Activated CD4-positive, CD25-positive, alpha-beta regulatory T cell treated with anti-CD3 and anti-CD28 coated beads, Interleukin-2, amount 50 U/mL, for 72 hours (primary cell): ENCODE measurements at places on chromosomes 16 and 17.

- no peak for DNase-seq
These were observed 138.2 kb upstream of the COX10 start for GRCh38 chr17:13931111-13931526.

GRCh38 chr16:66295761-66296546 lies 70.5 kb upstream of the CDH5 start:
- DNase-seq = no peak

GRCh38 chr16:937723-938122 lies 33.1 kb downstream of the LMF1 start:
- no peak for DNase-seq

DNA sequence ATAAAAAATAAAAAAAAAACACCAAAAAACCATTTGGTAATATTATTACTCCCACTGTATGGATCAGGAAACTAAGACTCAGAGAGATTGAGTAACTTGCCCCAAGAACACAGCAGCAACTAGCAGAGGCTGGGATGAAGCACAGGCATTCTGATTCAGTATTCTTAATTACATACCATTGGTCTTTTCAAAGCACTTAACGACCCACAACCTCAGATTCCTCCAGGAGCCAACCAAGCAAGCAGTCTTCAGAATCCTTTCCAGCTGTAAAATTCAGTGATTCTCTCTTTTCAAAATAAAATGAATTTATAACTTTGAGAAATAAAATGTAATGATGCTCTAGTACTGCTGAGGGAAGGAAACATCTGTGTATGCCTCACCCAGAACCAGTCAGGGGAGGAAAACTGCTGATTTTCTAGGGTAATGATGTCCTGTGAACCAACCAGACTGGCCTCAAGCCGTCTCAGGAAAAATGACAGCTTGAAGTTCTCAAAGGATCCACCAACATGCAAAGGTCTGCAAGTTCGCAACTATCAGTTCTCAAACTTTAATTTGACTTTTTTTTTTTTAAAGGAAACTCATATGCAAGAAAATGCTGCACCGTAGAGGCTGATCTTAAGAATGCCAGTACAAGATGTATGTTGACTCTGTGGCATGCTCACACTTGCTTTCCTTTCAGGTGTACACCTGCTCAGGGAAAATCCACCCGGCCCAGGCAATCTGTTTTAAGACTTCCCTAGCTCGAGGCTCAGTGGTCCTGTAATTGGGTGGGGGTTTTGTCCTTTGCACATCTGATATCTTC lies 9.0 kb downstream of the CUEDC1 start:
- no peak for DNase-seq

- DNase-seq = no peak
These were observed 11.2 kb downstream of the METRNL start for GRCh38 chr17:83090444-83091256.

GRCh38 chr16:74465281-74465680 lies 44.0 kb upstream of the CLEC18B start:
- no peak for DNase-seq

GRCh38 chr17:57782647-57783337 lies 37.7 kb upstream of the CCDC182 start:
- no peak for DNase-seq

- no peak for DNase-seq
These were observed 185.3 kb upstream of the CACNG3 start for GRCh38 chr16:24070851-24071250.

DNA sequence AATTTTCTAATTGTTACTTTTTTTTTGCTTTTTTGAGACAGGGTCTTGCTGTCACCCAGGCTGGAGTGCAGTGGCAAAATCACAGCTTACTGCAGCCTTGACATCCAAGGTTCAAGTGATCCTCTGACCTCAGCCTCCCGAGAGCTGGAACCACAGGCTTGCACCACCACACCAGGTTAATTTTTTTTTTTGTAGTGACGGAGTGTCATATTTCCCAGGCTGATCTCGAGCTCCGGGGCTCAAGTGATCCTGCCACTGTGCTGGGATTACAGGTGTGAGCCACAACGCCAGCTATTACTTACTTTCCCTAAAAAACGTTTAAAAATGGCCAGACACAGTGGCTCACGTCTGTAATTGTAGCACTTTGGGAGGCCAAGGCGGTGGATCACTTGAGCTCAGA lies 6.6 kb downstream of the NPLOC4 start:
- DNase-seq = no peak

DNA sequence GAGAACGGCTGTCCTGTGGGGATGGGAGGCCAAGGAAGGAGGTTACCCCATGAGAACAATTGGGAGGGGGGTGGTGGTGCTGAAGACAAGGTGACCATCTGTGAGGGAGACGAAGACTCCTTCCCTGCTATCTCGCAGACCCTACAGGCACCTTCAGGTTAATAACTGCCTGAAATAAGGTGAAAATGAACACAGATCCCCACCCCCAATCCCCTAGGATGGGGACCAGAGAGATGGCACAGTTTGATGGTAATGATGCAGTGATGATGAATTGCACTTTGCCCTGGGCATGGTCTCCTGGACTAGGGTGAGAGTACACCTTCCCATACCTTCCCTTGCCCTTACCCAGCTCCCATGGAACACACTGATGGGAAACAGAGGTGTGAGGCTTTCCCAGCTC lies 1.4 kb upstream of the NAE1 start:
- DNase-seq = peak; percentile 6

DNA sequence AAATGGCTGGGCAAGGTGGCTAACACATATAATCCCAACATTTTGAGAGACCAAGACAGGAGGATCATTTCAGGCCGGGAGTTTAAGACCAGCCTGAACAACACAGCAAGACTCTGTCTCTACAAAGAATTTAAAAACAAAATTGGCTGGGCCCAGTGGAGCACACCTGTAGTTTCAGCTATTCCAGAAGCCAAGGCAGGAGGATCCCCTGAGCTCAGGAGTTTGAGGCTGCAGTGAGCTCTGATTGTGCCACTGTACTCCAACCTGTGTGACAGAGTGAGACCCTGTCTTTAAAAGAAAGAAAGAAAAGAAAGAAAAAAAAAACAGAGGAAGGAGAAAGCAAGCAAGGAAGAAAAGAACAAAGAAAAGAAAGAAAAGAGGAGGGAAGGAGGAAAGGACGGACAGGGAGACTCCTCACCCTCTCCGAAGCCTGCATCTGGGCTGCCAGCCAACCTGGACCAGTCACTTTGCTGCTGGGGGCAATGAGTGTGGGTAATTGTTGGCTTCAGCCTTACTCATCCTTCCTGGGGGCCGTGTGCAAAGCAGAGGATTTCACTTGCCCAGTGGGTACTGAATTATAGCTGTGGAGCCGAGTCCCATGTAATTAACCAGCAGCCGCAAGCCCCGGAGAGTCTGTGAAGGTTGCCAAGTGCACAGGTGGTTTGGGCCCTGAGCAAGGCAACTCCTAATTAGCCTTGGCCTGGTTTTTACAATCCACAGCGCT lies 6.7 kb upstream of the MT4 start:
- DNase-seq = no peak

DNA sequence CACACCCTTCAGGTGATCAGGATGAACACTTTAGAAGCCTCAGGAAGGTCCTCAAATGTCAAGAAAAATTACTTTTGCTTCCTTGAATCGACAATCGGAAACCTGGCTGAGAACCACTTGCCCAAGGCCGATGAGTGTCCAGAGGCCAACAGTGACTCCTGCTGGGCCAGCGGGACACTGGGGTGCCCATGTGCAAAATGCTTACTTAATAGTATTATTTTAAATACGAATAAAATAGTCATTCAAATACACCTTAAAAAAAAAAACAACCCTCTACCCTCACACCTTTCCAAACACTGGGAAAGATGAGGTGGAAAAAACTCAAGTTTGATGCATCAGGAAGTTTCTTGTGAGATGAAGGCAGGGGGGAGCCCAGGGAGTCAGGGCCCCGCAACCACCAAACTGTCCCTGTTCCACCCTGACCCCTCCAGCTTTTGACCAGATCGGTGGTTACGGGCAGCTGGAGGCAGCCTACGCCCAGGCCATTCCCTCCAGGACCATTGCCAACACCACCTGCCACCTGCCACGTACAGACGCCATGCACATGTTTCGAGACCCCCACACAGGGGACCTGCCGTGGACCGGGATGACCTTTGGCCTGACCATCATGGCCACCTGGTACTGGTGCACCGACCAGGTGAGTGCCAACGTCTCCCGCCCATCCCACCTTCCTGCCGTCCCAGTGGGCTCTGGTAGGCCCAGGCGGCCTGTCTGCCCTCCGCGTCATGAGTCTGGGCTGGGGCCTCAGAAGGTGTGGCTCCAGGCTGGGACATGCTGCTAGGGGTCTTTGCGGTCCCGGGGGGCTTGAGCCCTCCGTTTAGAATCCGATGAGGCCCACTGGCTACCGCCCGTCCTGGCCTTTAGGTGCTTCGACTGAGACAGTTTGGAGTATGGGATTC lies 18.9 kb downstream of the SLC5A10 start:
- no peak for DNase-seq

- no peak for DNase-seq
These were observed 17.7 kb downstream of the BCL7C start for GRCh38 chr16:30875871-30876801.

DNA sequence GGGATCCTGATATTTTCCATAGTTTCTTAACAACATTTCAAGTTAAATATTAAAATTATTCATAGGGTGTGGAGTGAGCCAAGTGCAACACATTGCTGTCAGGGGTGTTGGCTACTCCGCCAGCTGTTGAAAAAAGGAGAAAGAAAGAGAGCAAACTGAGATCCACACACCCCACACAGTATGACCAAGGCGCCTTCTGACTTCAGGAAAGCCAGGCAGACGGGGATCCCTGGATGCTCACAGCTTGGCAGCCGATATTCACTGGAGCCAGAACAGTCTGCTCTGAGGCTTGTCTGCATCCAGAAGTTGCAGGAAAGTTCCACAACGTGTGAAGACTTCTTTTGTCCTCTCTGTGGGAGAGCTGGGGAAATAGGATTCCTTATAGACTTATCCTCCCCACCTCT lies 9.3 kb downstream of the CHD9NB start:
- no peak for DNase-seq

GRCh38 chr16:77271532-77272426 lies 72.6 kb downstream of the SYCE1L start:
- no peak for DNase-seq

DNA sequence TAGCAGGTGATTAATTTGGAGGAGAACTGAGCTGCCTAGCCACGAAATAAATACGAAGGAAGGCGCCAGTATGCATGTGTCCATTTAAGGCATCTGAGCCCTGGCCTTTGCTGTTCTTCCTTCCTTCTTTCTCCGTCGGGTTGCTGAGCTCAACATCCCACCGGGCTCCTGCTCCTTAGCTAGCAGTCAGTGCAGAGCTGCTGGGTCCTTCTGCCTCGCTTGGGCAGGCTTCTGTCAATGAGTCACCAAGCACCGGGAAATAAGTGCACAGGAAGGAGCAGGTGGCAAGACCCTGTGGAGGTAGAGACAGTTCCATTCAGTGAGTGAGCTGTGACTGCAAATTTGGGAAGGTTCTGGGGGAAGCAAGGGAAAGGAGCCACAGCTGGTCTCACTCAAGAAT lies 120.7 kb downstream of the CCDC182 start:
- DNase-seq = no peak

DNA sequence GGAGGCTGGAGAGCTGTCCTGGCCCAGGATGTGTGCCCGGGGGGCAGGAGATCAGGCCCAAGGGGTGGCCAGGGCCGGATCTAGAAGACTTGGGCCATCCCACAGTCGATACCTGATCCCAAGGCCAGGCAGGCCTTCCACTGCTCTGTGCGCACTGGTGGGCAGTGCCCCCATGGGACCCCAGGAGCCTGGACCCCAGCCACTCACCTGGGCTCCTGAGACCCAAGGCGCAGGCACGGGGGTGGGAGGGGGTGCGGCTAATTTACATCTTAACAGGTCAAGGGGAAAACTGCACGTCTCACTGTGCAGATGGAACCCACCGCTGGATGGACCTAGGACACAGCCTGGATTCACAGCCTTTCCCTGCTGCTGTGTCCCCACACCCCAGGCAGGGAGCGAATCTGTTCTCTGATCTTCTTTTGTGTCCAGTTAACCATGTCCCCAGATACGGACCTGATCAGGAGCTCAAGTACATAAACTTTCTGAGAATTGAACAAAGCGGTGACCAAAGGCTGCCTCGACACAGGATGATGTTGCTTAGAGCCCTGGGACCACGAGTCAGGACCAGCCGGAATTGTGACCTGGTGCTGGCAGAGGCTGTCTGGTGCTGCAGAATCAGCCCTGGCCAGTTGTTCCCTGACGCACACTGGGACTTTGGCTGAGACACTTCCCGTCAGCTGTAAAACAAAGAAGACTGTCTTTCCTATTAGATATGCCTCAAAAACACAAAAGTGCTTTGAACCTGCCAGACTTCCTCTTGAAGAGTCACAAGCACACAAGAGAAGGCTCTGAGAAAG lies 60.6 kb downstream of the TNFRSF13B start:
- DNase-seq = no peak

DNA sequence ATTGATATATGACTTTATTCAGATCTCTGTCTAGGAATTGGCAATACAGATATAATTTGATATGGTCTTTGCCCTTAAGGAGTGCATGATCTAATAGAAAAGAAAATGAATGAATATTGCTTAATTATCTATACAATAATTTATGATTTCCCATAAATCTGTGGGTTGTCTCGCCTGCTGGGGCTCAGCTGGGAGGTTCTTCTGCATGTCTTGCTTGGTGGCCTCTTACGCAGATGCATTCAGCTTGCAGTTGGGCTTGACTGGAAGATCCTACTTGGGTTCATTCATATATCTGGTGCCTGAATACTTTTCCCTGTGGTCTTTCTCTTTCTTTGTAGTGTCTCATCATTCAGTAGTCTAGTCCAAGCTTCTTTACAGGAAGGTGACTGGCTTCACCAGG lies 34.0 kb upstream of the GOT2 start:
- DNase-seq = no peak

DNA sequence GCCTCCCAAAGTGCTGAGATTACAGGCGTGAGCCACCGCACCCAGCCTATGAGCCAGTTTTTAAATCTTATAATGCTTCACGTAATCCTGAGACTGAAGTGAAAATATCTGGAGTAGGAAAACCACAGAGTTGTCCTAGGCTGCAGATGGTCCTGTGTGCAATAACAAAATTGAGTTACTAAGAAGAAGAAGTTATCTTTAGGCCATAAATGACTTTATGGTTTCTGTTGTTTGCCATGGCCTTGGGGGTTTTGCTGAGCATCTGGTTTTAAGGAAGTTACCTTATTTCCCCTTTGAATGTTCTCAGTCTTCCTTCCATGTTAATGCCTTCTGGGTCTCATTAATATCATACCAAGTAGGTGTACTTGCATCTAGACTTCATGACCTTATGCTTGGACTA lies 16.5 kb downstream of the NMT1 start:
- no peak for DNase-seq

GRCh38 chr17:83067071-83067717 lies 12.2 kb upstream of the METRNL start:
- no peak for DNase-seq
